DND-41 (cell line): ENCODE measurements at places on chromosomes 6 and 20.

GRCh38 chr20:51221791-51222408 lies 199.0 kb upstream of the KCNG1 start:
- no peak for DNase-seq

DNA sequence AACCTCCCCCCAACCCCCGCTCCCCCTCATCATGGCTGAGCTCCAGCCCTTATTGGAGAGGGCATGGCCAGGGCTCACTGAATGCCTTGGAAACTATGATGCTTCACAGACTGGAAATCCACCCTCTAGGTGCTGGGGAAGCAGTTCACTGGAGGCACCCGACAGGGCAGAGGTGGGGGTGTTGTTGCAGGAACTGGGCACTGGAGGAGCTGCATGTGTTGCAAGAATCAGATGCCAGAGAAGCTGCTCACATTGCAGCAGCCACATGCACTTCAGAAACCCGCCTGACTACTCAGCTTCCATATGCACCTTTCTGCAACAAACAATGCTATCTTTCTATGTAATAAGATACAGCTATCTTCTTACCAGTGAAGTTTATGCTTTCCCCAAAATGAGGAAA lies 7.9 kb upstream of the TBPL1 start:
- no peak for DNase-seq

DNA sequence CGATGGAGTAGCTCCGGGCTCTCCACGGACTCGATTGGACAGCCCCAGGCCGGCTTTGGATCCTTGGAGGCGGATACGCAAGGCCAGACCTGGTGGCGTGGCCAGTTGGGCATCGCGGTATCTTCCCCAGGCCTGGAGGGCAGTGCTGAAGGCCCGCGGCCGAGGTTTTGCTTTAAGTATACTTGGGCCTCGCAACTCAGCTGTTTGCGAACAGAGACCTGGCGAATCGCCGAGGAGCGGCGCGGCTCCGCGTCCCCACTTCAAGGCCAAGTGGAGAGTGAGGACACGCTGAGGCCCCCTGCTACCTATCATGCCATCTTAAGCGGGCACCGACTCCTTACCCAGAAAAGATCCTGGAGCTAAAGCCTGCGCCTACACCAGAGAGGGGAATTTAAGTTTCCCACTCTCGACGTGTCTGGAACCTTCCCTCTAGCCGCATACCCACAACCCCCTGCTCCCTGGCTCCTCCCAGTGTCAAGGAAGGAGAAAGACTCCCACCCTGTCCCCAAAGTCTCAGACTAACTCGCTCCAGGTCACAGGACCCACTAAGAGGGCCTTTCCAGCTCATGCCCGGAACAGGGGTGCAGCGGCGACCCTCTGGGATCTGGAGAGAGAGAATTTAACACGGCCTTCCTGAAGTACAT lies 4.1 kb downstream of the LINC00237 start:
- no peak for DNase-seq

DNA sequence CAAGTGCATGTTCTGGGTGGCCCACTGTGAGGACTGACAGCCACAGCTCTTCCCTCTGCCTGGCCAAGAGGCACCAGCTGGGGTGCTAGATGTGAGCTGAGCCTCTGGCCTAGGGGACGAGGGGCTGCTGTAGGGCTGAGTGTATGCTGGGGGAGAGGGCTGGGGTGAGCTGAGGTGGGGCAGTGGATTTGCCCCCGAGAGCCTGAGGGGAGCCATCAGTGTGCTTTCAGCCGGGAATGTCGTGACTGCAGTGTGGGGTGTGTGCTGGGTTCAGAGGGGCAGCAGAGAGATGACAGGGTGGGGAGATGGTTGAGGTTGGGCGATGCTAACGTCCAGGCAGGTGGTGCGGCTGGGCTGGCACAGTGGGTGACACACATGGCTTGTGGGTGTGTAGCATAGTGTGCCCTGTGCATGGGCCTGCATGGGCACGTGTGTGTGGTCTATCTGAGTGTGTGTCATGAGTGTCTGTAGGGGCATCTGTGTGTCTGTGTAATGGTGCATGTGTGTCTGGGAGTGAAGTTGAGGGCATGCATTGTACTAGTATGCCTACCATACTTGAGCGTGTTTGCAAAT lies 46.0 kb upstream of the BLCAP start:
- no peak for DNase-seq

GRCh38 chr6:100346203-100346602 lies 118.5 kb downstream of the SIM1 start:
- DNase-seq = no peak

DNA sequence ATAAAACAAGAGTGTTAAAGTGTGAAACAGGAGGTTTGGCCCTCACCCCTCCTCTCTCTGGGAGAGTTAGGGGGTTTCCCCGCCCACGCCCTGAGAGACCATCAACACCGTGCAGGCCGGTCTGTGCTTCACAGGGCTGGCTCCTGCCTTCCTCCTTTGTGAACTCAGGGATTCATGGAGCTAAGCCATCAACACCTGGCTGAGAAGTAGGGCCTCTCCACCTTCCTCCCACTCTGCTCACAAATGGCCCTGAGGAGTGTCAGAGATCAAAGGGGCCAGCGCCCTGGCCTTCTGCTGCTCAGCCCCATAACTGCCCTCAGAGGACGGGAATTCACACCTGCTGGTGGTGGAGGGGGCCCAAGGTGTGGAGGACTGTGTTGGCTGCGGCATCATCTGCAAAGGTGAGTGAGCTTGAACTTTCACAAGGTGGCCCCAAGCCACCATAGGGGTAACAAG lies 88.6 kb downstream of the PSMB1 start:
- no peak for DNase-seq

DNA sequence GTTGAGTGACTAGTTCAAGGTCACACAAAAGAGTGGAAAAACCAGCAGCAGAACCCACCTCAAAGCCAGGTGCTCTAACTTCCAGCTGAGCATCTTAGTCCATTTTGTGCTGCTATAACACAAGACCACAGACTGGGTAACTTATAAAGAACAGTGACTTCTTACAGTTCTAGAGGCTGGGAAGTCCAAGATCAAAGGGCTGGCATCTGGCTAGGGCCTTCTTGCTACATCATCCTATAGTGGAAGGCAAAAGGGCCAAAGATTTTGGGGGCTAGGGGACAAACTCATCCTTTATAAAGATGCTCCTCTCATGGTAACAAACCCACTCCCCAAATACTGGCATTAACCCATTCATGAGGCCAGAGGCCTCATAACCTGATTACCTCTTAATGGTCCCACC lies 9.7 kb downstream of the FITM2 start:
- DNase-seq = no peak

DNA sequence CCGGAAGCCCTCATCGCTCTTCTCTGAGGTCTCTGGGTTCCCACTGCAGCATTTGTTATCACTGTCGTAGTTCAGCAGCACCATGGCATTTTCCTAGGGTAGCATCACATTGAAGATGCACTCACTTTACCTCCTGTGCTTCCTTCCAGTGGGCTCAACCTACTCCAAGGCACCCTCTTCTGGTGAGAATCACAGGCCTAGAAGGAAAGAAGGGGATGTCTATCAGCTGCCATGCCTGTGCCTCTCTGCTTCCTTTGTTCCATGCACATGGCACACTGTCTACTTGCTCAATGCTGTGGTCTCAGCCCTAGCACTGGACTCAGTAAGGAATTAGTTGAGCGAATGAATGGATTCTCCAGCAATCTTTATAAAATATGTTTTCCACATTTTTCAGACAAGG lies 22.6 kb downstream of the CST4 start:
- no peak for DNase-seq

- no peak for DNase-seq
These were observed 164.1 kb upstream of the ECI2 start for GRCh38 chr6:4299476-4299875.

DNA sequence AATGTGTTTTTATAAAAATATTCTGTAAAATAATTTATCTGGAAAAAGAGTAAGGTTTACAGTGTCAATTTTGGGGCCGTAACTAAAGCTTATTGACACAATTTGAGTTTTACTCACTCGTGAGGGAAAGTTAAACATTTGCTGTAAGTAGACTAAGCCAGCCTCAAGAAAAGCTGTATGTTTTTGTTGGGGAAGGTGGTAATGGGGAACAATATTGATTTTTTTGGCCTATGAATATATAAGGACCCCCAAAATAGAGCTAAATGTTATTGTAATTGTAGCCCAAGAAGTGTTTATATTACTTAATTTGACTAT lies 1.4 kb downstream of the SENP6 start:
- no peak for DNase-seq

GRCh38 chr6:5684320-5685053 lies 322.2 kb downstream of the NRN1 start:
- no peak for DNase-seq

DNA sequence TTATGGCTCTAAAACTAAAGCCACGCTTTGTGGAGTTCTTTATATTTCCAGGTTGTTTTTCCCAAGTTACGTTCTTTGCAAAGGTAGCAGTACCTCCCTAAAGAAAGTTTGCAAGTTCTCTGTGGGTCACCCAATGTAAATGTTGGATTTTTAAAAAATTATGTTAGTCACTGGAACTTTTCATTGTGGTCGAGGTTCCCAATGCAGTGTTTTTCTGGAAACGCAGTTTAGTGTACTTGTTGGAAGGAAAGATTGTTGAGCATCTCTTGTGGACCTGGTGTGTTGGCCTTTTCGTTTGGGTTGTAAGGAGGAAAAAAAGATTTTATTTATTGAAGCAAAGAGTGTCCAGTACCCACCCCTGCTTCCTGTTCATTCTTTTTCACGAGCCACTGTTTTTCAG lies 1.4 kb downstream of the TOP1 start:
- no peak for DNase-seq

GRCh38 chr6:157652601-157653363 lies 170.3 kb upstream of the SNX9 start:
- no peak for DNase-seq

GRCh38 chr20:3071610-3072529 lies at the start of gene OXT:
TSS of gene OXT (plus strand) at chr20:3071620. CDS start at chr20:3071656, 36 bp downstream.
- no peak for DNase-seq

DNA sequence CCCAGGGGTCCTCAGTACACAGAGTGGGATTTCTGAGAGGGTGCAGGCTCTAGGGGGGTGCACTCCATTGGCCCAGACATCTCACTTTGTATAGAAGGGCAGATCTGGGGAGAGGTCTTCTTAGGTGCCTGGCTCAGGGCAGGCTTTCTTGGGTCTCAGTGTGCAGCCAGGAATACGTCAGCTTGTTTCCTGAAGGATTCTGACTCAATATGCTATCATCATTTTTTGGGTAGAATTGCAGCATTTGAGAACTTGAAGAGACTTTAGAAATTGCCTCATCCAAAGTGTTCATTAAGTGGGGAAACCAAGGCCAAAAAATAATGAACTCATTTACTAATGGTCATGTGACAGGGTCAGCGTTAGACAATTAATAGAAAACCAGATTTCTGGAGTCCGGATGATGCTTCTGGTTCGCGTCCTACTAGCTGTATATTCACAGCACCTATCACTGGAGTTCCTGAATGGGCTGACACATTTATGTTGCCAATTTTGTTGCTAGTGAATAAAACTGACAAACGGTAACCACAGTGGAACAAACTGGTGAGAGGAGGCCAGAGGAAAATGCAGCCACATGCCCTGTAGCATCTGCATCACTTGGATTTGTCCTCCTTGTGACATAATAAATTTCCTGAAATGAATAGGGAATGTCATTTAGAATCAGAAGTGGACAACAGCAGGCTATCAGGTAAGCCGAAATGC lies 238.9 kb downstream of the TBC1D7 start:
- DNase-seq = no peak

DNA sequence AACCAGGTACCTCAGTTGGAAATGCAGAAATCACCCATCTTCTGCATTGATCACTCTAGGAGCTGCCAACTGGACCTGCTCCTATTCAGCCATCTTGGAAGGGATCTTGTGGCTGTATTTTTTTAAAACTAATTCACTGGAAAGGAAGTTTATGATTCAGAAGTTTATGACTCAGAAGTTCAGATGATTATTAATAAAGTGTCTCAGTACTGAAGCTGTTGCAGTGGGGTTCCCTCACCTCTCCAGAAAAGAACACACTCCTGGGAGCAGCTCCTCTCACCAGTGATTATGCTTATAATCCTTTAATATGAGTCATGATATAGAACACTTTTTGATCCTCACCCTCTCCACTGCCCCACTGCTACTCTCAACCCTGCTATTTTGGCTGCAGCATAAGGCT lies 291.2 kb upstream of the HS3ST5 start:
- DNase-seq = no peak

DNA sequence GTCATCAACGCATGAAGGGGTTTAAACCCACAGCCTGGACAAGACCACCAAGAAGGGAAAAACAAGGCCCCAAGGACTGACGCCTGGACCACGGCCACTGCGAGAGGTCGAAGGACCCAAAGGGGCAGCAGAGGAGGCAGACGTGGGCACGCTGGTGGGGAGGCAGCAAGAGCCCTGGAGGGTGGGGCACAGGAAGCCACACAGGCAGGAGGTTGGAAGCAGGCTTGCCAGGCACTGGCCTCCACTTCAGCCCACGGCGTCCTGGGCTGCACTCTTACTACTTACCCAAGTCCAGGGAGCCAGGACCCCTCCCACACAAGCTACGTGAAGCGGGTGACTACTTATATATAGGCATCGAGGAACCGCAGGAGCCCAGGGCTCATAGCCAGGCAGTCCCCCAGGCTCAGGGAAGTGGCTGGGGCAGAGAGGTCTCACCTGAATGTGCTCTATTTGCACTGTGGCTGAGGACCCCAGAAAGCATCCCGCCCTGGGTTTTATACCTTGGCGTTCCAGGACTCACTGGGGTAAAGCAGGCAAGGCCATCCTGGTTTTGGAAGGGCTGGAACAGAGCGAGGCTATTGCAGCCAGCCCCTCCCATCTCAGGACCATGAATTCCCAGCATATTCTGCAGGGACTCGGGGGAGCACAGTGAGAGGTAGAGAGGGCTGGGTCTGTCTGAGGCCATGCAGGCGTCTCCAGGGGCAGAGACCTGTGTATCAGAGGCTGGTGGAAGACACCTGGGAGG lies 113.8 kb upstream of the AFDN start:
- no peak for DNase-seq

- no peak for DNase-seq
These were observed 196.4 kb upstream of the CCN2 start for GRCh38 chr6:132147530-132148011.

GRCh38 chr6:28803337-28803709 lies 120.5 kb downstream of the TRIM27 start:
- no peak for DNase-seq

DNA sequence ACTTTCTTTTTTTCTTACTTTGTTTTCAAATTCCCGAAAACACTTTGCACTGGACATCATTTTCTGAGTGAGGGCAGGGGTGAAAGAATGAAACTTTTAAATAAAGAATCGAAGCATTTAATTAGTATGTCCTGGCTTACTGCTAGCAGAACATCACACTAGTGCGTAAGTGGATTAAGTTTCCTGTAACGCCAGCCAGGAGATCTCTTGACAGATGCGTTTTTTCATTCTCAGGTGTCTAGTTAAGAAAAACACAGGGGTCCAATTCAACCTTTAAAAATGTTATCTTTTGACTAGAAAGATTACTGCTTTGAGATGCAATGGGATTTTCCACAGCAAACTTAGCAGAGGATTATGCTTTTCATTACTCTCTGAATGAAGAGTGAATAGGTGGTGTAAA lies 858.8 kb upstream of the EPHA7 start:
- DNase-seq = no peak

- DNase-seq = no peak
These were observed 12.7 kb upstream of the JAG1 start for GRCh38 chr20:10686356-10687133.

- DNase-seq = no peak
These were observed 109.2 kb downstream of the ESR1 start for GRCh38 chr6:151916680-151917164.

- DNase-seq = no peak
These were observed 4.6 kb downstream of the IP6K3 start for GRCh38 chr6:33742092-33742491.

GRCh38 chr6:22113026-22113766 lies 183.6 kb downstream of the PRL start:
- no peak for DNase-seq
